ENCODE measurements at places on chromosomes 5 and 9.

DNA sequence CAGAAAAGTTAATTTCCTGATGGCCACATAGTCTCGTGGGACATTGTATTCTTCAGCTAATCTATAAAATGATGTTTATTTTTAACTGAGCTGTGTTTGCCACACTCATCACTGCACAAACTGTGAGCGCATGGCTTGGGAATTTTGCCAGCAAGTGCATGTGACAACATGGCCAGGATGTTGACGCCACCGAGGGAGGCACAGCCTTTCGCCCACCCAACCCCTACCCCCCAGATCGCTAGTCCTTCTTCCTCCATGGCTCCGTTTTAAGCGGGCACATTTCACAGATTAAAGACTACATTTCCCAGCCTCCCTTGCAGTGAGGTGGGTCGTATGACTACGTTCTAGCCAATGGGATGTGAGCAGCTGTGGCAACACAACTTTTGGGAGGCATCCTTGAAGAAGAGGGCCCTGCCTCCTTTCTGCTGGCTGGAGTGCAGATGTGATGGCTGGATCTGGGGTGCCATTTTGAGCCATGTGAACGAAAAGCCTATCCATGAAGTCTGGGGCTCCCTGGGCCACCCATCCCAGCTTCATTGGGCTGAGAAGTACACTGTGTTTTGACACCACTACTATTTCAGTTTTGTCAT lies 7.9 kb downstream of the NRARP start:
- peak; percentile 95 for DNase-seq

- no peak for DNase-seq
Measured at GRCh38 chr5:140236891-140237598, 62.1 kb downstream of the CYSTM1 start.

DNA sequence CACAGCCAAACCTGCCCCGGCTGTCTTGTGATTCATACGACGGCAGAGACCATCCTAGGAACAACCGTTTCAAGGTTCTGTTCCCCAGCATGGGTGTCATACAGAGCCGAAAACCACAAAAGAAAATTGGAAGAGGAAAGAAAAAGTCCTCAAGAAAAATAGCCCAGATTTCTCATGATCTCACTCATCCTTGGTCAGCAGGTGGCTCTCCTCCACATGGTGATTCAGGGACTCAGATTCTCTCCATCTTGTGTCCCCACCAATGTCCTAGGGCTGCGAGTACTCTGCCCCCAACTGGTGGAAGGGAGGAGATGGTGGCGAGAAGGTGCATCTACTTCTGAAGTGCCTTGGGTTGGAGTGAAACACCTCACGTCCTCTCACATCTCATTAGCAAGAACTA lies 25.6 kb downstream of the PDZD2 start:
- DNase-seq: peak; percentile 47

GRCh38 chr9:93203026-93203717 lies 19.2 kb downstream of the WNK2 start:
- DNase-seq: no peak

GRCh38 chr9:73152953-73153352 lies 1.3 kb downstream of the ANXA1 start:
- DNase-seq: no peak

DNA sequence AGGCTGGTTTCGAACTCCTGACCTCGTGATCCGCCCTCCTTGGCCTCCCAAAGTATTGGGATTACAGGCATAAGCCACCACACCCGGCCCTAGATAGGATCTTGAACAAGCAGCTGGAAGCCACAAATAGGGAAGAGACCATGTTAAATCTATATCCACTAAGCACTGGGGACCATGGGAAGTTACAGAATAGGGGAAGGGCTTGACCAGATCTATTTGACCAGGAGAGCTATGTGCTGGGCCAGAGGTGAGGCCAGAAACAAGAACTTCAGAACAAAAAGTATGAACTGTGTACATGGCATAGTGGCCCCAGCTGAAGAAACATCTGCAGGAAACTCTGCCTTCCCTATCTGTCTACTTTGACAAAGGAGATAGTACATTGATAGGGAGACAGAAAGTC lies 10.8 kb downstream of the KLF4 start:
- no peak for DNase-seq

GRCh38 chr5:175638305-175638704 lies 19.6 kb upstream of the HRH2 start:
- no peak for DNase-seq

DNA sequence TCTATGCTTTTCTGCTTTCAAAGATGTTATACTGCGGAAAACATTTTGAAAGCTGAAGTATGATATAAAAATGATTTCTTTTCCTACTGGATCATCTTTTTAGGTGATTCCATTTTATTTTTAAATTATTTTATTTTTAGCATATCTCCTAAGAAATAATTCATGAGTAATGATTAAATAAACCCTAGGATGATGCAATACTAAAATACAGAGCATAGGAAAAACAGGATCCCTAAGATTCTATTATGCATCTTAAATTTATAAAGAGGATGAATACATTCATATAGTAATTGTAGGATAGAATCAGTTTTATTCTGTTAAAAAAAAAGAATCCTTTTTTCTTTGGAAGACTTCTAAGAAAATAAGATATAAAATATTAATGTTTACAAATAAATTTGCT lies 10.9 kb downstream of the POLK start:
- no peak for DNase-seq

GRCh38 chr5:87413343-87413645 lies 564 bp upstream of the CCNH start:
- no peak for DNase-seq

DNA sequence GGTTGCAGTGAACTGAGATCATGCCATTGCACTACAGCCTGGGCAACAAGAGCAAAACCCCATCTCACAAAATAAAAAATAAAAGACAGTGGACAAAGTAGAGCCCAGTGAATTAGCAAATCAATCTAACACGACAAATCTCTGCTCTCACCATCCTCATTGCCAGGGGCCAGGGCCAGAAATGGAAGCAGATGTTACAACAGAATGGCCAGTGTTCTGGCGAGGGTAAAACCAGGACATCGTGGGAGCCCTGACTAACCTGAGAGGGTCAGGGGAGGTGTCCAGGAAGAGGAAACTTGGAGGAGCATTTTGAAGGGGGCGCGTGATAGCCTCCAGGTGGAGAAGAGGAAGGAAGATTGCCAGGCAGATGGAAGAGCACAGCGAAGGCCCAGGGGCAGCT lies 58.4 kb downstream of the NEURL1B start:
- no peak for DNase-seq

DNA sequence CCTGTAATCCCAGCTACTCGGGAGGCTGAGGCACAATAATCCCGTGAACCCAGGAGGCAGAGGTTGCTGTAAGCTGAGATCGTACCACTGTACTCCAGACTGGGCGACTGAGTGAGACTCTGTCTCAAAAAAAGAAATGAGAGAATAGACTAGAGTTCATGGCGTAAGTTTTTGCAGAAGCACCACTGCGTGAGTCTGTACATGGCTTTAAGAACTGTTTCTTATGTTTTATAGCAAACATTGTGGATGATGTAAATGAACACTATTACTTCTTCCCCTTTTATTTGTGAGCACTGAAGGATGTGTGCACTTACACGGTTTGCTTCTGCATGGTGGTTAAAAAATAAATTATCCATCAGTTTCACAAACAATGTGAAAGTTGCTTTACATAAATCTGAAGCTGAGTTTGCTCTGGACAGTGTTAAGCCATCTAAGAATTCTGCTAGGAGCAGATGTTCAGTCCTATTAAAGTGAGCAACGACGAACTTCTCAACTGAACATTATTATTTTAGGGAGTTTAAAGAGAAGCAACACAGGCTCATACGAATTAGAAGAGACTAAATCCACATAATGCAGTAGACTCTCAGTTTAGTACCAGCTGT lies 52.5 kb downstream of the ZFAND5 start:
- DNase-seq: no peak

DNA sequence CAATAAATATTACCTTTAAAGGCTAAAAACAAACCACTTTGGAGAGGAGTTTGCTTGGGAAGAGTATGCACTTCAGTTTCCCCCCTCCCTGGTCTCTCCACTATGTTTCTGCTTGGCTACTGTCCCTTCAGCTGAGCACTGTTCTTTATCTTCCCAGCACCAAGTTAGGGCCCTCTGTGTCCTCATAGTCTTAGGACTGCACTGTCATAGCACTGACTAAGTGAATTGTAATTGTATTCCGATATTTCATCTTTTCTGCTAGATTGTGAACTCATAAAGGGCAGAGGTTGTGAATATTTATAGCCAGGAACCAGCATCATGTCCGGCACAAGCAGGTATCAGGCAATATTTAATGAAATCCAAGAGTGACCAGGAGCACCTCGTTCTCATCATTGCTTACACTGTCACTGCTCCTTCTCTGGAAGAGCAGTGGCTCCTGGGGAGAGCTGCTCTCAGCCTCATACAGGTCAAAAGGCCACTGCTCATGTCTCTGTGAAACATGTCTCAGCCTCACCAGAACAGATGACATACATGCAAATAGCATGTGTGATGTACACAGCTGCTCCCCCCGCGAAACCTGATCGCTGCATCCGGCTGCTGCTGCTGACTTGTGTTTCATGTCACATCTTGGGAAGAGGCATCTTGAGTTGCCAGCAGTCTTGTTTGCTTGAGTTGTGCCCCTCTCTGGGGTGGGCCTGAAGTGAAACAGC lies 279.7 kb upstream of the MSX2 start:
- no peak for DNase-seq

- no peak for DNase-seq
Measured at GRCh38 chr5:104312481-104312880, 749.9 kb upstream of the NUDT12 start.

DNA sequence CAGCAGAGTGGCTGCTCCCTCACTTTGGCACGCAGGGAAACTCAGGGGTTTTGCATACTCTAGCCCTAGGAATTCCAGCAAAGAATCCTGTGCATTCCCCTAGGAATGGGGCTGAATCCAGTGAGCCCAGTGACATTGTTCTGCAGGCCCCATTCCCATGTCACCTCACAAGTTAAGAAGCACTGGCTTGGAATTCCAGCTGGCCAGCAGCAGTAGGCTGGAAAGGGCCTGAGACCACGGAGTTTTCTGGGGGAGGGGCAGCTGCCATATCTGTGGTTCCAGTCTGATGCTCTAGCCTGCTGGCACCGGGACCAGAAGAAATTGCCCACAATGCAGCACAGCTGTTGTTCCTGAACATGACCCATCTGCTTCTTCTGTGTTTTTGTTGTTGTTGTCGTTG lies 217.6 kb upstream of the DMRTA1 start:
- no peak for DNase-seq

- DNase-seq: no peak
Measured at GRCh38 chr5:150570333-150570732, 62.4 kb downstream of the NDST1 start.

DNA sequence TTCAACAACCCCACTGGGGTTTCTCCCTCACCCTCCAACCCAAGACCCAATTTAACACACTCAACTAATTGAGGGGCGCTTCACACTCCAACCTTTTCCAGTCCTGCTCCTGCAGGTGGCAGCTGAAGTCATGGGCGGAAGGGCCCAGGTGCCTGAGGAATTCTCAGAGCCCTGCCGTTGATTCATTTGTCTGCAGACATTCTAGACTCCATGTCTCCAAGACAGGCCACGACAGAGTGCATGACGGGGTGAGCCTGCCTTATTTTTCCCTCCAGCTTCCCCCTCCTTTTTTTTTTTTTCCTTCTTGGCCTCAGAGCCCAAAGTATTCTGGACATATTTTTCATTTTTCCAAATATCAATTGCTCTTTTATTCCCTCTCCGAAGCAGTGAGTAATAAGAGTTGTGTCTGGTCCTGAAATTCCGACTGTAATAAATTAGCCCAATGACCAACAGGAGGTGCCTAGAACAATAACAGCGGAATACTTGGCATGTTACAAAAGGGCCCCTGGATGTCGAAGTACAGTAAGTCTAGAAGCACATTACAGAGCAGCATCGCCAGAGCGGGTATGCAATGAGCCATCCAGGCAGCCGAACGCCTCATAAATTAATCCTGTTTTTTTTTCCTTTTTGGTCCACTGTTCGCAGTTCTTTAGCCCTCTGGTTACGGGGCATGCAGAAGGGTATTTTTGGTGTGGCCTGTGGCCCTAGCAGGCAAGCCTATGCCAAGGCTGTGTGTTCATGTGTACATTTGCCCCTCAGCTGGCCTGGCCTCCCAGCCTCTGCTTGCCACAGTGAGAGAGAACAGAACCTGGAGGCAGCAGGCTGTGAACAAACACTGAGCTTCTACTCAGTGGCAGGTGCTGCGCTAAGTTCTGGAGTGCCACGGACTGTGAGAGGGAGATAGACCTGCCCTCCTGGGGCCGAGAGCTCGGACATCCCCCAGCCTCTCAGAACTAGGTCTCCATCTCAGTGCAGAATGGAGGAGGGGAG lies 8.6 kb upstream of the SMIM23 start:
- DNase-seq: no peak

GRCh38 chr5:167895899-167896659 lies 395.4 kb upstream of the WWC1 start:
- DNase-seq: no peak

DNA sequence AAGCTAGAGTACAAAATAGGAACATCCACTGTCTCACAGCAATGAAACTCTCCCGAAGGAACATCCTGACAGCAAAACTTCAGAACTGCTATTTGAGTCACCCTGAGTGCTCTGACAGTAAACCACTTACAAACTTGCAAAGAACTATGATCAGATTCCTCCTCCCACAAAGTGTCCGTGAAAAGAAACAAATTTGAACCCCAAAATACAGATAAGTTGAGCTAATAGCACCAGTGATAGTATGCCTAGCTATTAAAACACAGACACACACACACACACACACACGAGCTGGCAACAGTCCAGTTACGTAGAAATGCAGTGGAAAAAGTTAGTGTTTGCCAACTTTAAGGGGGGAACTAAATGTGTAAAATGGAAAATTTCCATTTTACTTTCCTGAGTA lies 3.1 kb upstream of the GLIS3 start:
- no peak for DNase-seq

GRCh38 chr5:176748073-176748966 lies 62.0 kb upstream of the UNC5A start:
- no peak for DNase-seq

DNA sequence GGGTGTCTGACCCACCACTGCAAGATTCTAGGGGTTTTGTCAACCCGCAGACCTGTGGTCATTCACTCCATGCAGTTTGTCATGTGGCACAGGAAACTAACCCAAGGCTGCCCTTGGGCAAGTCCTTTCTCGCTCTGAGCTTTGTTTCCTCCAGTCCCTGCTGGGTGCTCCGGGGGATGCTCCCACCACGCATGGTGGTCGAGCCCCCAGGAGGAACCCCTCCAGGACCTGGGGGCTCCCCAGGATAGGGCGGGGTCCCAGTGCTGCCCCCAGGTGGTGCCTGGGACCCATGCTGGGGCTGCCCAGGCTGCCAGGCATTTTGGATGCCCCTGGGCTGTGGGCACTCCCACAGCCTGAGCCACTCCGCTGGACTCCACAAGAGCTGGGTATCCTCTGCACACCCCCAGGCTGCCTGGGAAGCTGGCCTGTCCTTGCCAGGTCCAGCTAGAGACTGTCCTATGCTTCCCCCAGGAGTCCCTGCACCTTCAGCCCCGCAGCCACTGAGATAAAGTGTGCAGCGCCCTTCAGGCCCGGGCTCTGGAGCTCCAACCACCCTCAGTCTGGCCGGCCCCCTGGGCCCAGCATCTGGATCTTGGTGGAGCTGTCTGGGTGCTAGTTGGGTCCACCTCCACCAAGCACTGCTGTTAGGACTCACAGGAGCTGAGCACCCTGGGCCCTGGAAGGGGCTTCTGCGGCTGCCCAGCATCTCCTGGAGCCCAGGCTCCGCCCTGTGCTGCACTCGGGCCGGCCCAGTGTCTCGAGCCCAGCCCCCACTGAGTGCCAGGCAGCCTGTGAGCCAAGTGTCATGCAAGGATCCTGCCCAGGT lies 104.3 kb downstream of the PHF2 start:
- DNase-seq: no peak

All from H54 (cell line).